Gastrocnemius medialis (tissue), 4 donors: ENCODE measurements at places on chromosomes 1 and 21.

DNA sequence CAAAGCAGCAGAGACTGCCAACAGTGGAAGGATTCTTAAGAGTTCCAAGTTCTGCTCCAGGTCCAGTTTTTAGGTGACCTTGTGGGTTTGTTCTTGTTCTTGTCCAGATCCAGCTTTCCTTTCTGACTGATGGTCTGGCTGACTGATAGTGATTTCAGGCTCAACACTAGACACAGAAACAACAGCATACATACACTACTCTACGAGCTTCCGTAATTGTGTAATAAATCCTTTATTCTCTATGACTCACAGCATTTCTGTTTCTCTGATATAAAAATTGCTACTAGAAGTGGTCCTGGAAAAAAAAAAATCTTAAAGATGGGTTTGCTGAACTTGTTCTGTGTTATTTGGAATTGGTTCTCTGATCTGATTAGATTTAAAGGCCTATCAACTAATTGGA lies 62.2 kb upstream of the PTCH2 start:
- no peak for DNase-seq

DNA sequence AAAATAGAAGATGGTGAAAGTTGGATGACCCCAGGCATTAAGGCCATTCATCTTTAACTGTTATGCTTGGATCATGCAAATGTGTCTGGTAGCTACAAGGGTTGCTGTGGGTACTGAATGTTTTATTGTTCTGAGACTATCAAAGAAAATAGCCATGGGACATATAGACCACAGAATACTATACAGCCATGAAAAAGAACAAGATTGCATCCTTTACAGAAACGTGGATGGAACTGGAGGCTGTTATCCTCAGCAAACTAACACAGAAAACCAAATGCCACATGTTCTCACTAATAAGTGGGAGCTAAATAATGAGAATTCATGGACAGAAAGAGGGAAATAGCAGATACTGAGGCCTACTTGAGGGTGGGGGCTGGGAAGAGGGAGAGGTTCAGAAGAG lies 249.0 kb downstream of the LTN1 start:
- no peak for DNase-seq

DNA sequence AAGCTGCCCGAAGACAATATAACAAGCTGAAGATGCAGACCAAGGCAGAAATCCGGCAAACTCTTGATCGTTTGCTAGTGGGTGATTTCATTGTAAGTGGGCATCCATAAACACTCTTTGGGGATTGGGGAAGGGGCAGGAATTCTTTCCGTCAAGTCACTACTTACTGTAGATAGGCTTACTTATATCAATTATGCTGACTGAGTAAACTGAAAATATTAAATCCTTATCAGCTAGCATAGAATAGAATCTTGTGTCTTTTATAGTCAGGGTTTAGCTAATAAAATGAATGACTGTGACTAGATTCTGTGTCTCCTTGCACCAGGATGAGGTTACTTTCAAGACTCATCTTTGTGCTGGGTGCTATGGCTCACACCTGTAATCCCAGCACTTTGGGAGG lies 41.2 kb downstream of the VPS13D start:
- DNase-seq: no peak

DNA sequence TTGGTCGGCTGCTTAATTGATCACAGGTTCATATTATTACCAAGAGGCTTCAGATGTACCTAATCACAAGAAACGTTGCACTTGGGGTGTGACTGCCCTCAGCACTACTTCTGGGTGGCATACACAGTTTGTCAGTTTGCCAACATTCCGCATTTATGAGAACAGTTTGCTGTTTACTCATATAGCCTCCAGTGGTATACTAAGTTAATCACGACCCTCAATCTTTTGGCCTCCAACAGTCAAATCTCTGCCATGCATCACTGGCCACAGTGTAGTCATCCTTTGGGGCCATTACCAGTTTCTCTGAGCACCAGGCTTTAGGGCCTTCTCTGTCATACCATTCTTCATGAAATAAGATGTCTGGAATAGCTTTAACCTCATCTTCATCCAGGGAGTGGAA lies 62.8 kb upstream of the BCL9 start:
- DNase-seq: no peak

- DNase-seq: peak; percentile 87
These were observed 22.6 kb downstream of the PLEKHM2 start for GRCh38 chr1:15706751-15707150.

GRCh38 chr1:201827321-201828216 lies 1.4 kb upstream of the IPO9 start:
- no peak for DNase-seq

DNA sequence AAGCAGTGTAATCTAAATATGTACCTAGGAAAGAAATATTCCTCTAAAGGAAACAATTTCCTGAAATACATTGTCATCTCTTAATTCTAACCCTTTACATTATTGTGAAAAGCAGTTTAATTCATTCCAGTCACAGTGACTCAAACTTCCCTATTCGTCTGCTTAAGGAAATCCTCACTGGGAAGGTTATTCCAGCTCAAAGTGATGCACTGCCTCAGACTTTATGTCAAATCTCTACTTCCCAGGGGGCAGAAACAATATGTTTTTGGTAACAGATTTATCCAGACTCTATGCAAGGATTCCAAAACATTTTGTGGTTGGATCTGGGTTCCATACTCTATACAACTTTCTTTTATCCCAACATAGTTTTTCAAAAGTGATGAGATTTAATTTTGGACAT lies 145.2 kb downstream of the NTMT2 start:
- DNase-seq: no peak

DNA sequence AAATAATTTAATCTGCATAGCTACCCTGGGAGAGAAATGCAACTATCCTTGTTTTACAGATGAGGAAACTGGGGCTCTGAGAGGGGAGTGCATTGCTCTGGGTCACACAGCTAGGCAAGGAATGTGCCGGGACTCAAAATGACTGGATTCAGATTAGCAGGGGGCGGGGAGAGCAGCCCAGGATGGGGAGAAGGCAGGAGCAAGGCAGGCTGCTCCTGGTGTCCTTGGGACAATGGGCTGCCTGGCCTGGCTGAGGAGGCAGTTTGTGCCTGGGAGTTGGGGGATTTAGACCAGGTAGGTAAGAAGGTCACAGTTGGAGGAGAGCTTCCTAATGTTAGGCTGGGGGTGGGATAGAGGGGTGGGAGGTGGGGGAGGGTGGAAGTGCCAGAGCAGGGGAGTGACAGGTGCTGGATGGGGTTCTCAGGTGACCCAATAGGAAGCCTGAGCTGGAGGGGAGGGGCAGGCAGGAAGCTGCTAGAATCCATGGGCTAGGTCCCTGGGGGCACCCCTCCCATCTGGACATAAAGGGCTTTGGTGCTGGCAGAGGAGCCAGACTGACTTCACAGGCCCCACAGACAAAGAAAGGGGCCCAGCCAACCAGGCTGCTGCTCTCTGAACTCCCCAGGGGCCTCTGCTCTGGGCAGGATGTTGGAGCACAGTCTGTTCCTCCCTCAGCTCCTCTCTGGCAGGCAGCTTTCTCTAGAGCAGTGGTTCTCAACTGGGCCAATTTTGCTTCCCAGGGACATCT lies 29.0 kb downstream of the TRIM62 start:
- peak; percentile 59 for DNase-seq

DNA sequence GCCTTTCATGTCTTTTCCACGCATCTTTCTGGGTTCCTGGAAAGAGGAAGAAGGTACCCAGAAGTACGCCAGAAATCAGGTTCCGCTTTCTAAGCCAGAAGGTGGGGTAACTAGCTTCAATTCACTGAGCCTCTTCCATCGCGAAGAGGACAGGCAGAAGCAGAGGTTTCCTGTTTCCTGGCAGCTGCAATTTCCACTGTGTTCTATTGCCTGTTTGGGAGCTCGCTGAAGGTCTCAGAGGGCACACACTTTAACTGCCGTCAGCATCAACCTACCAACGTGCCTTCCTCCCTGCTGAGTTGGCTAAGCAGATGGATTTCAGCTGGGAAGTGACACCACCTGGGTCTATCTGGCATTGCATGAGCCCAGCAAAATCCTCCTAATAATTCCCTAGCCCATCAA lies 10.0 kb downstream of the NCF2 start:
- DNase-seq: peak; percentile 14

GRCh38 chr1:184907500-184907899 lies 66.8 kb downstream of the NIBAN1 start:
- DNase-seq: no peak

DNA sequence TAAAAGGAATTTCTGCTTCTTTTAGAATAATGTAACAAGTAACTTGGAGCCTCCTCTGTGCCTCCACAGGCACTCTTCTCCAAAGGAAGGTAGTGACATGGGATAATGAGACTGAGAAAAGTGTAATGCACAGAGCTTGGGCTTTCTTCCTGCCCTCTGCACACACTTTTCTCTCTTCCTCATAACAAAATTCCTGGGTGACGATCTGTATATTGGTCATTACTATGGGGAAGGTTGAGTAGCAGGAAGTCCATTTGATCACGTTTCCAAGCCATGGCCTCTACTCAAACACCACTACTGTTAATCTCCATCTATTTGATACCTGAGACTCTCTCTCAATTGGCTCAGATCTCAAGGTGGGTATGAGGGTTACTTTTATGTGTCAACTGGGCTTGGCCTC lies 113.9 kb downstream of the GRIK1 start:
- DNase-seq: no peak

- DNase-seq: no peak
These were observed 53.8 kb upstream of the SGIP1 start for GRCh38 chr1:66480162-66480561.

DNA sequence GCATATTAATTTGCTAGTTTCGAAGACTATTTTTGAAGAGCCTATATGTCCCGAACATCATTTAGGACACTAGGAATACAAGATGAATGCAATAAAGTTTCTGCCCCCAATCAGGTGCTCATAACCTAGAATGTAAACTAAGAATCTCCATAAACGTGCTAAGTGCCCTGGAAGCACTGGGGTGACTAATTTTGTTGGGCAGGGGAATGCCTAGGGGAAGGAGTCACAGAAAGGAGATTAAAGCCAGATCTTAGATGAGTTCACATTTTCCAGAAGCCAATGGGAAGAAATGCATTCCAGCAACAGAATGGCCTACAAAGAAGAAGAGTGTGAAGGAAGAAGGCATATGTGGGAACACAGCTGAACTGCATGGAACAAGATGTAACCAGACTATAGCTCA lies 19.5 kb downstream of the SCYL3 start:
- DNase-seq: no peak

GRCh38 chr1:221089803-221090202 lies 210.6 kb downstream of the HLX start:
- no peak for DNase-seq

- no peak for DNase-seq
These were observed 15.6 kb downstream of the C1orf159 start for GRCh38 chr1:1100296-1100695.

DNA sequence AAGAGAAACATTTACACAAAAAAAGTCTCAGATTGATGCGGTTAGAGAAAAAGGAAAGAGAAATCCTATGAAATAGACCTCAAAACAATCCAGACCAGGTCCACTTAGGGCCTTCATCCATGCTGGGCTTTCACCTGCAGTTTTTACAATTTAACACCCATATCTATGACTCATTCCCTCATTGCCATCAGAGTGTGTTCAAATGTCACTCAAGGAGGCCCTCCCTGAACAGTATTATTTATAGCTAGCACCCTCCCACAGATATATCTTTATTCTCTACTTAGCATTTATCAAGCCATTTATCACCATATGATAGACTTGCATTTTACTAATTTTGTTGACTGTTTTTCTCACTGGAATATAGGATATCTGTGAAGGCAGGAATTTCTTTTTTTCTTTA lies 824 bp upstream of the KRTAP21-3 start:
- DNase-seq: no peak

GRCh38 chr1:86200901-86201300 lies 44.3 kb upstream of the COL24A1 start:
- DNase-seq: no peak

- DNase-seq: no peak
These were observed 5.4 kb upstream of the TINAGL1 start for GRCh38 chr1:31570906-31571305.

- no peak for DNase-seq
These were observed 18.2 kb upstream of the QSOX1 start for GRCh38 chr1:180136331-180136967.

DNA sequence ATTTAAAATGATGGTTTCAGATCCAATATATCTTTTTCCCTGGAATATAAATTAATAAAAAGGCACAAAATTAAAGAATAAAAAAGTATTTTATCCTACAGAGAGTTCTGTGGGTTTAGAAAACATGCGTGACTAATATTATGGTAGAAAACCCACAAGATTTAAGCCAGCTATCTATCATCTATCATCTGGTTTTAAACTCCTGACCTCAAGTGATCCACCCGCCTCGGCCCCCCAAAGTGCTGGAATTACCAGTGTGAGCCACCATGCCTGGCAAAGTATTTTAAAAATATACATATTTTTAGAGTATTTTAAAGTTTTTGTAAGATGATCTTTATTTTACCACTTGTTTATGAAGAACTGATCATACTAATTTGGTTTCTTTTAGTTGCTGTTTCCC lies 79.5 kb downstream of the NRIP1 start:
- no peak for DNase-seq

DNA sequence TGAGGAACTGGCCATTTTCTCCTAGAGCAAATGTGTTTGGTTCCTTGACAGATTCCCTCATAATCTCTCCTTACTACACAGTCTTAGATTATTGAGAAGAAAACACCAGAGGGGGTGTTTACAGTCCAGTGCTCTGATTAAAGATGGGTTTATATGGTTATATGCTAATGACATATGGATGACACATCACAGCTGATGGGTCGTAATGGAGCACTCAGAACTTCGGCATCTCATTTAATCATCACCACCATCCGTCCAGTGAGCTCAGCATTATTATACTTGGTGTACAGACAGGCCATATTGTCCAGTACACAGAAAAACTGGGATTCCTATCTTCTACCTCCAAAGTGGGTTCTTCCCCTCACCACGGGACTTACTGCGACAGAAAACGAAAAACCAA lies 22.3 kb upstream of the NR5A2 start:
- DNase-seq: no peak

DNA sequence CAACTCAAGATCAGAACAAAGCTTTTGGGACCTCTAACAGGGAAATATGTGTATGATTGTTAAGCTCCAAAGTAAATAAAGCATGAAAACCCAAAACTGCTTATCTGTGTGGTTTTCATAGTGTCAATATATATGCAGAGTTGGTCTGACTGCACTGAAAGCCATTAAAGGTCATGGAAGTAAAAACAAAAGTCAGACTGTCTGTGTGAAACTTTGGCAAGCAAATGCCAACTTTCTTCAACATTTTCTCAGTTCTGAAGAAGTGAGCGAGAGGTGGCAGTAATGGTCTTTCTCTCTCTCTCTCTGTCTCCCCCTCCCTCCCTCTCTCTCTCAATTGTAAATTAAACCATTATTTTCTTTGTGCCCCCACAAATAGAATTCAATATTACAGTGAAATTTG lies 100.1 kb upstream of the S1PR1 start:
- DNase-seq: no peak

GRCh38 chr1:95002164-95002539 lies 70.6 kb downstream of the ALG14 start:
- DNase-seq: no peak
